Activated naive CD4-positive, alpha-beta T cell treated with anti-CD3 and anti-CD28 coated beads, Interleukin-2, amount 50 U/mL, for 16 hours (primary cell): ENCODE measurements at places on chromosomes 3 and 15.

DNA sequence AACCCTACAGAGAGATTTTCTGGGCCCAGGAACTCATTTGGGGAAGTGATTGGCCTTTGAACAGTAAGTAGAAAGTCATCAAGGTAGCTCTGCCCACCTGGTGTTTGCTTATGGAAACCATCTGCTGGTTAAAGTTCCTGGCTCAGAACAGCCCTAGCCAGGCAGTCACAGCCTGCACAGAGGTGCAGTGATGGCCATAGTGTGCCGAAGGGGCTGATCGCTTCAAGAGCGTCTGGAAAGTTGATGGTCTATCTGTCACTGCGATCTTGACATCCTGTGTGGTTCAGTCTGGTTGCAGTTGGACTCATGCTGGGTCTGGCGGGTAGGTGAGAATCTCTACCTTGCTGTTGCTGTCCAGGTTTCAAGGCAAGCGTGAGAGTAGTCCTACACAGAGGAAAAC is 151.6 kb downstream of the SLCO3A1 start:
- DNase-seq, result no peak

- DNase-seq, result no peak
These were observed 190.6 kb downstream of the CNTN3 start for GRCh38 chr3:74423867-74424266.

DNA sequence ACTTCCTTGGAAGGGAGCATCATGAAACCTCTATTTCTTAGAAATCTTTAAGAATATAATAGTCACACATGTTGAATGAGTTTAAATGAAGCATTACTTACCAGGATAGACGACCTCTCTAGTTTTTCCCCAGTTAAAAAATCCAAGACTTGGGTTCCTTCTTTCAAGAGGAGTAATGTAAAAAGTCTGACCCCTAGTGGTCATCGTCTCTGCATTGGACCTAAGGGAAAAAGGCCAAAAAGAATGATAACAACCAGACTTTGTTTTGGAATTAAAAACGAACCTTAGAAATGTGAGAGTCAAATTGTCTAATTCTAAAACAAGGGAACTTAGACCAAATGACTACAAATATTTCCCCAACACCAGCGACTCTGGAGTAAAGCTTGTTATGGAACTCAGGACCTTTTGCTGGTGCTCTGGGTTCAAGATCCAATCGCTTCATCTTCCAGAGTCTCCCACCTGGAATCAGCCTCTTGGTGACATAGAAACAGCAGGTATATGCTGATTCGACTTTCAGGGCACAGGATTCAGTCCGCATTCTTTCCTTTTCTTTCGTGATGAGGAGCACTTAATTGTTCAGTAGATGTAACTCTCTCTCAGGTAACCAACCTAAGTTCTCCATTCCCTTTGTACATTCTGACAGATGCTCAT is 214.8 kb upstream of the TPRG1 start:
- DNase-seq, result no peak

DNA sequence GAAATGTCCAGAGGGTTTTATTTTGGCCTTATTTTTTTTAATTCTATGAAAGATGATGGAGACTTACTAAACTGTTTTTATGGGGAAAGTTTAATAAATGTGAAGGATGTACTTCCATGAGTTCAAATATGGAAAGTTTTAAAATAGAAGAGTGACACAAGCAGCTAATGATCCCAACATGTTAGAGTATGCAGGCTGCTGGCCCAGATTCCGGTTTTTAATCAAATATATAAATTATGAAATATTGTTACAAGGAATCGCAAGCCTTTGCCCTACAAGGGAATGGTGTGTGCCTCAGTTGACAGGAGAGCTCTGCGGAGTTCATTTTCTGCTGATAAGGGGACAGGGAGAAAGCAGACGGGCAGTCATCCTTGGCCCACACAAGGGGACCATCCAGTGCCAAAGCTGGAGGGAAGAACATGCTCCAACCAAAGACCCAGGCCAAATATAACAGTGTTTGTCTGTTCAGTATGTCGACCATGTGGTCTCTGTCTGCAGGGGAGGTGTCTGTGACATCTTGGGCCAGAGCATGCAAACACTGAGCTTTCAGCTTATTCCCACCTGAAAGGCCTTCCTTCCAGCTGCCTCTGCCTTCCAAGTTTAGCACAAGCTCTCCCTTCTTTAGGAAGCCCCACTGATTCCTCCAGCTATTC is 69.8 kb downstream of the SSUH2 start:
- DNase-seq, result no peak

GRCh38 chr15:25401501-25401900 is 37.3 kb downstream of the UBE3A start:
- DNase-seq, result no peak

- no peak for DNase-seq
These were observed 65.5 kb upstream of the TJP1 start for GRCh38 chr15:29887721-29888120.

- DNase-seq, result no peak
These were observed 314.6 kb upstream of the PROK2 start for GRCh38 chr3:72099326-72100079.

GRCh38 chr15:49832511-49832910 is 211.7 kb downstream of the DTWD1 start:
- DNase-seq, result no peak

GRCh38 chr3:121835465-121835801 is 424 bp downstream of the EAF2 start:
- no peak for DNase-seq
